ENCODE measurements at places on chromosomes 13 and 19.

DNA sequence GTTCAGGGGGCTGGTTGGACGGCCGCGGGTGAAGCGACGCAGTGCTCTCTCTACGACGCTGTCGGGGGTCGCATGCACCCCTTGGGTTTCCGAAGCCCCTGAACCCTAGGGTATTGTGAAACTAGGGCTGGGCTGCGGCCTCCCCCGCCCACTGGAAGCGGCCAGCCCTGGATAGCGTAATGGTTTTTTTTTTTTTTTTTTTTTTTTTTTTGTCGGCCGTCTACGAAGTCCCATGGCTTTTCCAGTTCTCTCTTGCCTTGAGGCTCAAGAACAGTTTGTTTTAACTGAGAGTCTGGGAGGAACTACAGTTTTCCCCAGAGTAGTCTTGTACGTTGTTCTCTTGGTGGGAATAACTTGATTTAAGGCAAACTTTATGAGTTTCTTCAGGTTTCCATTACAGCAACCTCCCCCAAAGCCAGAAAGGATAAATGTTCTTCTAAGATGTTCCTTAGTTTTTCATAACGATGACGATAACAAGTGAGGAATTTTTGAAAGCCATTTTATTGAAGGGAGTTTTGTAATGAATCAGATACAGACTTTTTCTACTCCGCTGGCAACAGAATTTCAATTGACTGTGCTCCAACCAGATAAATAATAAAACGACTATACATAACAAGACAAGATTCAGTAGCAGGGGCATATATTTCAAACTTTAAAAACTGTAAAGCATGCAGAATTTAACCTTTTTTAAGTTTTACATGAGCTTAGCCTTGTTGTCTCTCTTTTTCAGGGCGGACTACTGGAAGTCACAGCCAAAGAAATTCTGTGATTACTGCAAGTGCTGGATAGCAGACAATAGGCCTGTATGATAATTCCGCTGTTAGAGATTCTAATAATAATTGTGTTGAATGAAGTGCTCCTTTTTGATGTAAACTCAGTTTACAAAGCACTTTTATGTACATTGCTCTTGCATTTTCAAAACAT is 867 bp downstream of the WBP4 start:
- no peak for DNase-seq

- DNase-seq, result no peak
Measured at GRCh38 chr19:4745986-4746385, 22.3 kb upstream of the DPP9 start.

GRCh38 chr19:13165162-13165997 is 15.2 kb downstream of the IER2 start:
- no peak for DNase-seq

DNA sequence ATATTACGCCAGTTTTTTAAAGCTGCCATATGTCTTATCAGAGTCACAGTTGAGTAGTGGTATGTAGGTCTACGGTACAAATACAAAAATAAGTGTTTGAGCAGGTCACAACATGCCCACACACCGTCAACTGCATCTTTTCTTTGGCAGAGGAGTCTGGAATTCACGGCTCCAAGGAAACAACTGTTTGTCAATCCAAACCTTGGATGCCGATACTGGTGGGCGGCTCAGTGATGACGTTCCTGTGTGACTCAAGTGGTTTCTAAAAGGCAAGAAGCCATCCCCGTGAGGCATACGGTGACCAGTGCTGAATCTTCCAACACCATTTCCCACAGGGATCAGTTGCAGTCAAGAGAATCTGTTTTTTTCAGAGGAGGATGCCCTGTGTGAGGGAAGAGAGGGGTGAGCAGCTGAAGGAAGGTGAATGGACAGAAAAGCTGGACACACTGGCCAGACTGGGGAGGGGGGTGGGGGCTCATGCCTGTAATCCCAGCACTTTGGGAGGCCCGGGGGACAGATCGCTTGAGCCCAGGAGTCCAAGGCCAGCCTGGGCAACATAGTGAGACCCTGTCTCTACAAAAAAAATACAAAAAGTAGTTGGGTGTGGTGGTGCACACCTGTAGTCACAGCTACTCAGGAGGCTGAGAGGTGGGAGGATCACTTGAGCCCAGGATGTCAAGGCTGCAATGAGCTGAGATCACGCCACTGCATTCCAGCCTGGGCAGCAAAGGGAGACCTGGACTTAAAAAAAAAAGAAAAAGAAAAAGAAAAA is 22.8 kb upstream of the CEBPG start:
- DNase-seq, result no peak

DNA sequence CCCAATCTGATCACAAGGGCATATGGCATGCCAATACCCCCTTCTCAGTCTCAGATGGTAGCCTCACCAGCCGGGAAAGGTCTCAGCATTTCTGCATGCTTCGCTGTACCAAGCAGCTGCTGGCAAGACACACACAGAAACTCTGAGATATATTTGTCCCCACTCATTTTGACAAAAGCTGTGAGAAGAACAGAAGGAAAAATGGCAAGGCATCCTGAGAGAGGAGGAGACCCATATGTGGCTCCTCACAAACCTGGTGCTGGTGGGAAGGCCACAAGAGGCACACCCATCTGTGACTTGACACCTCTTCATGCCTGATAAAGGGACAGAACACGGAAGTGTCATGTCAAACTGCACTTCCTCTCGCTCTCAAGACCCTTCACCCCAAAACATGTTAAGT is 36.7 kb upstream of the DOCK9 start:
- DNase-seq, result no peak

DNA sequence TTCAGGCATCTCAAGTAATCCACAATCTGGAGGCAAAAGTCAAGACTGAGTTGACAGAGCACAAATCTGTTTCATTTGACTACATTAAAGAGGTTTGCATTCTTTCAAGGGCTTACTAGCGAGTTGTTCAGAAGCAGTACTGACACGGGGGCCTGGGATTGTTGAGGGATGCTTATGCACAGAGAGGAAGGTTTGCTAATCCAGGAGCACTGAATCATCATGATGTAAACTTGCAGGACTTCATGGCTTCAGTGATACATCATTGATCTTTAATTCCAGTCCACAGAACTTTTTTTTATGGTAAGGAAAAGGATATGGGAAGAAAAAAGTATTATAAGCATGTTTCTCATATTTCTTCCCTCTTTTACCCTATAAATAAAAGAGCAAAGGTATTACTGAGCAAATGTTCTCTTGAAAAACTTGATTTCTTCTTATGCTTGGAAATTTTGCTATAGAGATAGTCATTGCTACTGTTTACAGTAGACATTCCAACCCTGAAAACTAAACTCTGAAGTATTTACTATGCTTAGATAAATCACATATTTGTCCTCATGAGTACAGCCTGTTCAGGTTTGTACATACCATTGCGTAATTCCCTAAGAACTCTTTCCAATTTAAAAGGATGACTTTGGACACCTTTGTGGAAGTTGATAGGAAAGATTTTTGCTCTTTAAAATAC is 65.8 kb upstream of the KPNA3 start:
- no peak for DNase-seq

- no peak for DNase-seq
Measured at GRCh38 chr13:43205416-43205815, 182.0 kb downstream of the DNAJC15 start.

DNA sequence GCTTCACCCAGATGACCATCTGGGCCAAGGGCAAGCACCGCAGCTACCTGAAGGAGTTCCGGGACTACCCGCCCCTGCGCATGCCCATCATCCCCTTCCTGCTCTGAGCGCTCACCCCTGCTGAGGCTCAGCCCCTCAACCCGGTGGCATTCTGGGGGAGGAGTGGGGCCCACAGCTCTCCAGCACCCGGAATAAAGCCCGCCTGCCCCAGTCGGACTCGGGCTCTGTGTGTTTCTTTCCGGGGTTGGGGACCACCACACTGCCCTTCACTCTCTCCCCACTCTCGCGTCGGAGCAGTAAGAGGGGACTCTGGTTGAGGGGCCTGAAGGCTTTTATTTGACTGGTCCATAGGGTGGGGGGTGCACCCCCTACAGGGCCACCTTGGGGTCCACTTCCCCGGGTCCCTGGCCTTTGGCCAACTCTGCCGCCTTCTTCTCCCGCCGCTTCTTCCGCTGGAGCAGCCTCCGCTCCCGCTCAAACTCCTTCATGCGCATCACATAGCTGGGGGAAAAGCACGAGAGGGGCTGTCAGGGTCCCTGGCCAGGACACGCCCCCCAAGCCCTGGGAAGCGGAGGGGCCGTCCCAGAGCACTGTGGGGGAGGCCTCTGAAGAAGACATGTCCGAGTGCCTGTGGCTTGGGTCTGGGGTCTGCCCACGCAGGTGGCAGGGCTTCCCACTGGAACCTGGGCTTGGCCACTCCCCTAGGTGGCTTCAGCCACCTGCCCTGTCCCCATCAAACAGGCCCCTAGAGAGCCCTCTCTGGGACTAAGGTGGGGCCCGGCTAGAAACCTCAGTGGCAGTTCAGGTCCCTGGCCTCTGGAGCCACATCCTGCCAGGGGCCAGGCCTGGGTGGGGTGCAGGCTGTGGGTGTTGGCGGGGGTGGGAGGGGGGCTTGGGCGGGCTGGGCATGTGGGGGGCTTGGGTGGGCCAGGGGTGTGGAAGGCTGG is 5.8 kb downstream of the NDUFB7 start:
- peak; percentile 6 for DNase-seq

DNA sequence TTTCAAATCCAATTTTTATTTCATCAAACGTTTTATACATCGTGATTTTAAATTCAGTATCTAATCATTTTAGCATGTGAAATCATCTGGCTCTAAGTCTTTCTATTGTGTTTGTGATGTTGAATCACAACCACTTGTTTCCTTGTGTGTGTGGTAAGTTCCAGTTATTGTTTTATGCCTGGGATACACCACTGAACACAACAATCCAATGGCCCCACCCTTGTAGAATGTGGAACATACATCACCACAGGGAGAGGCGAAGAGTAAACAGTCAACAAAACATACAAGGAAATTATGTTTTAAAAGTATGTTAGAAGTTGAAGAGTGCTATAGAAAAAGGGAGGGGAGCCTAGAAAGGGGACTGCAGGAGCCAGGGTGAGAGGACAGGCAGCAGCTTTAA is 100.5 kb downstream of the EPSTI1 start:
- DNase-seq, result no peak

DNA sequence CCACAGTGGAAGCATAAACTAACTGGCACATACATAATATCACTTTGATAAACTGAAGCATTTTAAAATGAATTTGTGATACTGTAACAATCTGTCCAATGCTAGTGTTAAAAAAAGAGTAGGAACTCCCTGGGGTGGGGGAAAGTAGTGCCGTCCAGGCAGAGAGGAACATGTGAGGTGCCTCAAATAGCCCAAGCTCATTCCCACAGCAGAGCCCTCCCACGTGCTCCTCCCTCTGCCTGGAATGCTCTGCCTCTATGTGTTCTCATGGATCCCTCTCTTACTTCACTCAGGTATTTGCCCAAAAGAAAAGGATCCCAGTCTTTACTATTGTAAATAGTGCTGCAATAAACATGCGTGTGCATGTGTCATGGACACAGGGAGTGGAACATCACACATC is 188.1 kb downstream of the NHLRC3 start:
- no peak for DNase-seq

DNA sequence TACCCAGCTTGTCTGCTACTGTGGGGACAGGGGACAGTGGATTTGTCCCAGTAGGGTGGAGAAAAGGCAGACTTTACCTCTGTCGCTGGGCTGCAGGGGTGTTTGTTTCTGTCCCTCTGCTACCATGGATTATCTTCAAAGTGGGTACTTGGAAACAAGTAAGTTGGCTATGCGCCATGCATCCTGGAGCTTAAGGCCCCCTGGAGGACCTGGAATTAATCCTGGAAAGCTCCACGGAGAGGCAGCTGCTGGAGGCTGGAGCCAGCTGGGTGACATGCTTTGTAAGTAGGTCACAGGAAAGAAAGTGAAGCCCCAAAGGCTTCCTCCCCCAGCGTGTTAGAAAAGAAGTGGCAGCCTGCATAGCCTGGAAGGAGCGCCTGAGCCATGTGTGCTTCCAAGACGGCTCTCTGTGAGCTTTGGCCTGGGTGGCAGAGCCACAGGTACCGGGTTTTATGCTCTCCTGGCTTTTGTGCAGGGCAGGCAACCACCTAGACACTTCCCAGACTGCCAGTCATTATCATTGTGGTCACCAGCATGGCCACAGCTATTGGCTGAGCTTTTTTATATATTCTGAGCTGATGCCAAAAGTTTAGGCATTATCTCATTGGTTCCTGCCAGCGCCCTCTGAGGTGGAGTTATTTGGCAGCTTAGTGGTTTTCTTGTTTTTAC is 9.5 kb downstream of the B3GLCT start:
- no peak for DNase-seq

- DNase-seq, result no peak
Measured at GRCh38 chr13:24148414-24149235, 11.9 kb upstream of the SPATA13 start.

DNA sequence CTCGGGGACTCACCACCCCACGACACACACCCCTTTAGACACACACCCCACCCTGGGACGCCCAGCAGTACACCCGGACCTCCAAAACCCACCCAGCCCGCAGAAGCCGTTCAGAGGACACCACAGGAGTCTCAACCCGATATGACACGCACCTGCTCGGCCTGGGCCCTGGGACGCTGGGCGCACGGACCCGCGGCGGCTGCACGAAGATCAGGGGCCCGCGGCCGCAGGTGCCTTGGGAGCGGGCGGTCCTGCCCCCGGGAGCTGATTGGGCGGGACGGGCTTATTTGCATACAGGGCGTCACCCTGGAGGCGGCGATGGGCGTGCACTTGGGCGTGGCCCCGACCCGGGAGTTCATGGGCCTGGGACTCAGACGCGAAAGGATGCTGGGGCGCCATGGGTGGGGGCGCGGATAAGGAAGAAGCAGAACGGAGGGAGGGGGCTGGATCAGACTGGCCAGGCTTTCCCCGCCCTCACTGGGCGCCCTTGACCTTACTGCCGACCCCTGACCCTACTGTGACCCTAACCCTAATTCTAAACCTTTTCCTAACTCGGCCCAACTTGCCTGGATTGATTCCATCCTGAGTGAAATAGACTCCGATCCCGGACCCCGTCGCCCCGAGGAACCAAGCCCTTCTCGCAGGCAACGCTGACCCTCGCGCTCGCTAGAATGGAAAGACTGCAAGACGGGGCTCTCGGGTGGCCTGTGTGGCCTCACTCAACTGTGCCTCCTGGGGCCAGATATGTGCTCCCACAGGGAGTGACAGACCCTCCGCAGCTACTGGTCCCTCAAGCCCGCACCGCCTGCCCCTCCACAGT is at the start of gene MEF2B:
MEF2B (minus strand) TSS at position 211 of the 820 bp plus-strand sequence. CDS start 19,528 bp downstream, outside the sequence.
- DNase-seq, result peak; percentile 97

DNA sequence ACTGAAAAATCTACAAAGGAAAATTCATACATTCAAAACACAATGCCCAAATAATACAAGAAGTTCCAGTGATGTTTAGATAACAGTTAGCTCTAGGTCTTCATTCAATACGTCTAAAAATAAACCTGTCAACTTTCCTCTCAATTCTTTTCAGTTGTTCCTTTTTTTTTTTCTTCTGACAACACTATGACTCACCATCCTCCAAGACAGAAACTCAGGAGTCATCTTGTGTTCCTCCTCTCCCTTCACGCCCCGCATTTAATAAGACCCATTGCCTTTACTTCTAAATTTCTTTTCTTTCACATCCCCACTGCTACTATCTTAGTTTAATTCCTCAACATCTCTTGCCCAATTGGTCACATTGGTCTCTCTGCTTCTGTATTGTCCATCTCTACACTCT is 759.9 kb downstream of the GPC5 start:
- DNase-seq, result no peak

DNA sequence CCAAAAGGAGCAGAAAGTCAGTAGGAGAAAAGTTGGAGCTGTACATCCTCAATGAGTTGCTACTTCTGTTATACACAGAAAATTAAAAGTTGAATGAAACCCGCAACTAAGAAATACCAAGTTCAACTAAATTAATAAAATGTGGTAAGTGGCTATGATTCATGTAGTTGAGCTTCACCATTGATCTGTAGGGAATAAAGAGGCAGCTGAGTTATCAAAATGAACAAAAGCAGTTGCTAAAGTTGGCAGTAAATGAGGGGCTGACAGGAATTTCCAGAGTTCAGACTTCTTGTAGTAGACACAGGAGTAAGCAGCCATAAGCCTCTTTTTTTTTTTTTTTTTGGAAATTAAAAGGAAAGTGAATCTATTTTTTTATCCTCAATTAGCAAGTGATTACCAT is 234.6 kb downstream of the POSTN start:
- no peak for DNase-seq
